Stimulated activated CD4-positive, alpha-beta T cell treated with anti-CD3 and anti-CD28 coated beads, Interleukin-2, amount 100 ng/mL, for 24 hours (primary cell): ENCODE measurements at places on chromosomes 7 and 10.

DNA sequence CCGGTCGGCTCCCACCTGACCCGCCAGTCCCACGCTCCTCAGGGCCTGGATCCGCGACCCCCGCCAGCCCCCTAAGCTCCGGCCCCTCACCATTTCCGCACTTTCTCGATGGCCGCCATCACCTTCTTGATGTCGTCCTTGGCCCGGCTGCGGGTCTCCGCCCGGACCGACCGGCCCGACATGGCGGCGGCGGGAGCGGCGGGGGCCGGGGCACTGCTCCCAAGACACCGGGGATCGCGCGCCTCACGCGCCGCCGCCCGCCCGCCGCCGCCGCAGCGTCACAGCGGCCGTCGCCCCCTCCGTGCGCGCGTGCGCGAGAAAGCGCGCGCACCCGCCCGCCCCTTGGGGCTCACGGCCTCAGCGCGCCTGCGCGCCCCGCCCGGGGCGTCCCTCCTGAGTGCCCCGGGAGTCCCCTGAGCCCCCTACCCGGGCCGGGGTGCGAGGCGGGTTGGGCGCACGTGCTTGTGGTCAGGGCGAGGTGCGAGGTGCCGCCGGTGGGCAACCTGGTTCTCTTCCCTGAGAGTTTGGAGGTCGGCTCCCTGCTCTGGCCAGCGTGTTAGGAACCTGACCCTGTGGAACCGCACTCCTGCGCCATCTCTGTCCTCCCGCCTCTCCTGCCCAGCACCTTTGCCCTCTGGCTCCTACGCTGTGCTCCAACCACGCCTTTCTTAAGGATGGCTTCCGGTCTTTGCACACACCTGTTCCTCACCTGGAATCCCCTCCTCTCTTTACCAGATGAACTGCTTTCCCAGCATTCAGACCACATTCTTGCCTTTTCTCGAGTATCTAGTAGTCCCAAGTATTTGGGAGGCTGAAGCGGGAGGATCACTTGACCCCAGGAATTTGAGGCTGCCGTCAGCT lies at the start of gene BCL7B:
Gene BCL7B, minus strand, starts transcription at position 294 of the 861 bp plus-strand sequence. Its CDS starts 112 bp downstream, at position 182.
- peak; percentile 77 for DNase-seq

DNA sequence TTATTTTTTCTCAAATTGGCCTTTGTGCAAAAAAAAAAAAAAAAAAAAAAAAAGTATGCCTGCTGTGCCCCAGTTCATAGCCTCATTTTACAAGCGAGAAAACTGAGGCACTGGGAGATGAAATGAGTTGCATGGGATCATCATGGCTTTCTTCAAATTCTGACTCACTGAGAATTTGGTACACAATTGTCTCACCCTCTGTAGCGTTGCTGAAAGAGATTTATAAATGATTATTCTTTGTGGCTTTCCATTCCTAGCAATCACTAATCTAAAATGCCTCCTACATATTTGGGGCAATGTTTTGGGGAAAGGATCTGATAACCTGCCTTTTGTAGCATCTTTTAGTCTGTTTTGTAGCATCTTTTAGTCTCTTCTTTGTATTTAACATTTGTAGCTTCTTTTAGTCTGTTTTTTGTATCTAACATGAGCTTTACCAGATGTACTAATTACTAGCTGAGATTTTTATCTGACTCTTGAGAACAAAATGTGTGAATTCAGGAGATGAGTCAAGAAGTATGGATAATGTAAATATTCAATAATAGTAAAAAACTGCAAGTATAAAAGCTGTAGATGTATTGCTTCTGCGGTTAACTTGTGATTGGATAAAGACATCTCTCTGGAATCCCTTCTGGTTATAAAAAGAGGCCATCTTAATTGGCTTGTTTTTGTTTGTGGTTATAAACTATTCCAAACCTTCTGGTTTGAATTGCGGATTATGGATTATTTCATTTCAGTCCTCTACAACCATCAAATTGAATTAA lies 161.4 kb downstream of the ARID5B start:
- DNase-seq: no peak

DNA sequence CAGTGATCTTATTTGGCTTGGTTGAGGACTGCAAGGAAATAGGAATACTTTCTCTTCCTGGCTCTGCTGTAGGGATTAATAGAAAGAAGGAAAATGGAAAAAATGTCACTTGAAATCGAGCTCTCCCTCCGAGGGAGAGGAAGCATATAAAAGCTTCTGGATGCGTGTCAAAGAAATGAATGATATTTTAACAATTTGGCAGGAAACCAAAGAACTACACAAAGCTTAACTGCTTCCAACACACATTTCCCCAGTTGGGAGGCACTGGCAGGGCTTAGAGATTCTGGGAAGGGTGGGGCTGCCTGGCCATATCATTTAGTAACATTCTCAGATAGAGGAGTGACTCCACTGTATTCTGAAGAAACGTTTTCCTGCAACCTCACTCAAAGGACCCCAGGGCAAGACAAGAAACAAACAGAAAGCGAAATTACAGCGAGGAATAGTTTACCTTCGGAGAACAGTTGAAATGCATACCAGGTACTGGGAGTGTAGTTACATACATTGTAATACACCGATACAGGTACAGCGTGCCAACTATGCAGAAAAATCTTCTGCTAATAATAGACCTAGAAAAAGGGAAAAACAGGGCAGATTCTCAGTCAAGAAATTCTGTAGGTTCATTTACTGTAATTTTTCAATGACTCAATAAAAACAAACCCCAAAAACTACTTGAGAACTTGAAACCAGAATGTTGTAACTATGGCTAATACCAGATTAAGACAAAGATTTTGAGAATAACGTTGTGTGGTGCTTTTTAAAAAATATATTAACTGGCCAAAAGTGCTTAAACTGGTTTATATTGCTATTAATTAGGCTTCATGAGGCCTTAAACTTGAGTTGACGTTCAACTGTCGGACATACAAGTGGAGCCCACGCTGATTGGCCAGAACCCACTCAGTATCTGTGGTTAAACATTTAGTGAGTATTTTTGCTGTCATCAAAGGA lies 75.7 kb upstream of the ASAH2 start:
- no peak for DNase-seq

- no peak for DNase-seq
Measured at GRCh38 chr10:121032460-121032859, 181.3 kb downstream of the WDR11 start.

DNA sequence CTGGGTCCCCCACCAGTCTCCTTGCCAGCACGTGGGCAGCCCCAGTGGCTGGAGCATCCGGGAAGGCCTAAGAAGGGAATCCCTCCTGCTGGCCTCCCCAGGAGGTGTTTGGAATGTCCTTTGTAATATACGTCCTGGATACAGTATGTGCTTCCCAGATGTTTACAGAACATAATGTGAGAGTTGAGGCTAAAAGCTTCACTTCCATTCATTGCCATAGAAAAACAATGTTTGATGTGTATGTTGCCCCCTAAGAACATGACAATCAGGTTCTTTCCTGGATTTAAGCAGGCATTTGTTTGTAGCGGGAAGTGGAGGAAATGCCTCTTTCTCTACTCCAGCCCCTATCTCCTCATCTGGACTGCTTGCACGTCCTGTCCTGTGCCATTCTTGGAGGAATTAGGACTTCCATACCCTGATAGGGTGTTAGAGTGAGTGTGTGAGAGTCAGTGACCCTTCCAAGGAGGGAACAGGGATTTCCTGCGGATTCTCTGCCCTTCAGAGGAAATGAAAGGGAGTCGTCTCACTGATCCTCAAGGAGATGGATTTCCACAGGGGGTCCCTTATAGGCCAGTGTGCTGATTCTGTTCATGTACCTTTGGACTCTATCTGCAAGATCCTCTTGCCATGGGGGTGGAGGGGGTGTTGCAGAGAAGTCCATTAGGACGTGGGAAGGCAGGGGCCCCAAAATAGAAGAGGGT lies 1.2 kb downstream of the IGFBP1 start:
- DNase-seq: no peak

DNA sequence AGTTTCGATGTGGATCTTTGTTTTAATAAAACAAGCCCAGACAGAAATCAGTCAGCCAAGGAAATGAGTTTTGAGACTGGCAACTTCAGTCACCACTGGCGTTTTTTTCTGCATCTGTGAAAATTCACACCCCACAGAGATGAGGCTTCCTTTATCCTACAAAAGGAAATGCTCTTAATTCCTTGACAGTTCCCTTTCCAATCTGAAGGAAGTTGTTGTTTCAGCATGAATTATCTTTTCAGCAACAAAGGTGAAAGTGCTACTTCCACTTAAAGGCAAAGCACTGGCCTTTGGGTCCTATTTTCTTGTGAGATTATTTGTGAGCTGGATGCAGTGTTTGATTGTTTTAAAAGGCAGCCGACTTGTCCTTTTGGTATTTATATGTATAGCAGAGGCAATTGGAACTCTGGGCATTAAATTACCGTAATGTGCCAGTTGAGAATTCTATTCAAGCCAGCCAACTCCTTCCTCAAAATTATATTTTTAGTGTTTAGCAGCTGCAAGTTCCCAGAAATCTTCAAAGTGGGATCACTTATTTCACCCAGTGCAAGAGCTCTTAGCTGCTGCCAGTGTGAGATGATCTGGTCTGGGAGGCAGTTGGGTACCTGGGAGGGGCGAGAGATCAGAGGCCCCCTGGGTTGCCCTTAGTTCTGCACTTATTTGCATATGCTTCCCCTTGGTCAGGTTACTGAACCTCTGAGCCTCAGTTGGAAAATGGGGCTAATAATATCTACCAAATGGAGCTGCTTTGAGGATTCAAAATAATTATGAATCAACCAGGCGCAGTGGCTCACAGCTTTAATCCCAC lies 427.1 kb downstream of the GALNT17 start:
- DNase-seq: no peak
